Anterior cingulate cortex (tissue), 58 donors: ENCODE measurements at places on chromosomes 16 and 17.

- DNase-seq: no peak
These were observed 6.8 kb upstream of the RNF112 start for GRCh38 chr17:19404264-19404663.

DNA sequence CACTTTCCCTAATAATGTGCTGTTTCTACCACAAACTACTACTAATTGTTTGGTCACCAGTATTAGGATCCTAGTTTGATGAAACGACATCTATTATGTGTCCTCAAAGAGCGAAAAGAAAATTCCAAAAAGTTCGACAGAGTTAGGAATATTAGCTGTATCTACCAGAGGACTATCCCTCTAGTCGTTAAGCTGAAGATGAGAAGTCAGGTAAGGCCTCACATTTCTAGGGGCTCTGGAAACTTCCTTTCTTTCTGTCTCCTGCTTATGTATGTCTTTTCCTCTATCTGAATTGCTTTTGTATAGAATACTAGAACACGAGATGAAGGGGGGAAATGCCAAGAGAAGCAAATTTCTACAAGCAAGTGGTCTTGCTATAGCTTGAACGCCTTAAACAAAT, 1.6 kb downstream of the GLG1 start:
- no peak for DNase-seq

- DNase-seq: no peak
These were observed 46.6 kb downstream of the STH start for GRCh38 chr17:46045639-46046038.

- no peak for DNase-seq
These were observed 63.5 kb downstream of the PCTP start for GRCh38 chr17:55814377-55814776.

- no peak for DNase-seq
These were observed 72.5 kb downstream of the ABCC6 start for GRCh38 chr16:16150878-16151152.

- no peak for DNase-seq
These were observed 238.4 kb upstream of the AXIN2 start for GRCh38 chr17:65799869-65800268.

- DNase-seq: no peak
These were observed 53.8 kb upstream of the ARL6IP1 start for GRCh38 chr16:18855196-18855595.

GRCh38 chr16:87310610-87311009, 6.6 kb downstream of the C16orf95 start:
- DNase-seq: no peak

DNA sequence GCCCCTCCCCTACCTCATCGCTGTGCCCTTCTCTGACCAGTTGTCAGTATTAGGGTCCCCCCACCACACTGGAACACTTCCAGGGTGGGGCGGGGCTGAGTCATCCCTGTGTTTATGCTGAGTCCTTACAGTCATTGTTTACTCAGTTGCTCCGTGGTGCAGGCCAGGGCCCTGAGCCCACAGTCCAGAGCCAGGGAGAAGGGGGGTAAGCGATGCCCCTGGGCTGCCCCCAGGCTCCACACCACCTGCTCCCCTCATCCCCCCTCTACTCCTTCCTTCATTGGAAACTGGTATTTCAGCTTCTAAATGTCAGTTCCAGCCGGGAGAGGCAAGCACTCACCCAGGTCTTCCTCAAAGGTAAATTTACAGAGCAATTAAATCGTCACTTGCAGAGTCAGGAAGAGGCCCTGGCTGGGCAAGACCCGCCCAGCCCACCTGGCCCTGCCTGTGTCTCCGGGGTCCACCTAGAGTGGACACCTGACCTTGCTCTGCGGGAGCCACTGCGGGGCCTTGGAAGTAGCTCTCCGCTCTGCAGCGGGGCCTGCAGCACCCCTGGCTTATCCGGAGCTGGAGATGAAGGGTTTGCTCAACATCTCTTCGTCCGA, 4.8 kb downstream of the ATP2A3 start:
- DNase-seq: no peak

DNA sequence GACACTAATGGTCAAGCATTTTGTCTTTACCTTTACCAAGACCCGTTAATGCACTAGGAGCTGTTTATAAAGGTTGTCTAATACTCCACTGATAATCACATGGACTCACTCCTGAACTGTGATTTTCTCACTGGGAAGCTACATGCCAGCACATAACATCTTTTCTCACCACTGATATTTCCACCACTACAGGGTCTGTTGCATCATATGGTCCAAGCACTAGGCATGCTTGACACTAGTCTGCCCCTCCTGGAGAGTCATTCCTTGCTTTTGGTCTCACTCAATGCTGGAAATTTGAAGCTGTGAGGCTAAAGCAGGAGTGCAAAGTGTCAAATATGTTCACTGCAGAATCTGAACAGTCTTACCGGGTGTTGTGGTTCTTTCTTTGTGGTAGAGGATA, 1576.8 kb downstream of the CDH8 start:
- DNase-seq: no peak

- DNase-seq: no peak
These were observed 53.2 kb downstream of the AMFR start for GRCh38 chr16:56372013-56372634.

DNA sequence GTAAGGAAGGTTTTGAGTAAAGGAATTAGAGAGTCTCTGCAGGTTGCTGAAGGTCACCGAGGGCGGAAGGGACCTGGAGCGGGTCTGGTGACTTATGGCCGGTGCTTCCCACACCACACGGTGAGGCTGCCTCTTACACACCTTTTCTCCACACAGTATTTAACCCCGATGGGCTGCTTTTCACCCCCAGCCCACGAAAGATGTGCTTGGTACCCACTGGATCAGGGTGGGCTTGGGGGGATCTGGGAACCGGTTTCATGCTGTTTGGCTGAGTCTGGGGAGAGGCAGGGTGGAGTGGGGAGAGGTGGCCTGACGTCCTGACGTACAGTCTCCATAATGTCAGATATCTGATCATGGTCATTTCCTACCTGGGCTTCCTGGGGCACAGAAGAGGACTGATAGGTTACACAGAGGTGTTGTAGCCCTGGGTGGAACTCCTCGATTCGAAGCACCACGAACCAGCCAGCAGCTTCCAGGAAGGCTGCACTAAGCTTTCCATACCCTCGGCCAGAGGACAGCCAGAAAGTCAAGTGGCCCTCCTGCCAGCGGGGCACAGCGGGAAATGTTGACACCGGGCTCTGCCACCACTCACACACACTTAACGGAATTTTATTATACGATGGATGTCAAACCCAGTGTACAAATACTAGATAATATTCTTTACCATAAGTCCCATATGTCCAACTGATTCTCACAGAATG, 34.0 kb downstream of the OR1D5 start:
- DNase-seq: no peak

- no peak for DNase-seq
These were observed 96.8 kb downstream of the OMG start for GRCh38 chr17:31200287-31200686.

- no peak for DNase-seq
These were observed 44.3 kb downstream of the TRAF4 start for GRCh38 chr17:28788100-28788499.

DNA sequence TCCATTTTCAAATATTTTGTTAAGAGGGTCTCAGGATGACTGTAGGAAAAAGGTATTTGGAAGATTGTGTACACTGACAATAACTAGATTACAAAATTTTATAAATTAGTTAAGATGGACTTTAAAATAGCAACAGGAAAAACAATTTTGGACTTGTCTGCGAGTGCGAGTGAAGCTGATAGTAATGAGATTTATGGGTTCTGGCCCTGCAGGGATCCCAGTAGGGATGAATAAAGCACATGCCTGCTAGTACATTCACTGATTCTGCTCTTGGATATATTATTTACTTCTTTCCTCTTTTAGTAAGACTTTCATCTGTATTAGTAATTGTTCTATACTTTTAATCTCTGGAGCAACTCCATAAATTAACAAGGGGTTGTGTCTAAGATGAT, 28.2 kb downstream of the PRKCA start:
- no peak for DNase-seq

DNA sequence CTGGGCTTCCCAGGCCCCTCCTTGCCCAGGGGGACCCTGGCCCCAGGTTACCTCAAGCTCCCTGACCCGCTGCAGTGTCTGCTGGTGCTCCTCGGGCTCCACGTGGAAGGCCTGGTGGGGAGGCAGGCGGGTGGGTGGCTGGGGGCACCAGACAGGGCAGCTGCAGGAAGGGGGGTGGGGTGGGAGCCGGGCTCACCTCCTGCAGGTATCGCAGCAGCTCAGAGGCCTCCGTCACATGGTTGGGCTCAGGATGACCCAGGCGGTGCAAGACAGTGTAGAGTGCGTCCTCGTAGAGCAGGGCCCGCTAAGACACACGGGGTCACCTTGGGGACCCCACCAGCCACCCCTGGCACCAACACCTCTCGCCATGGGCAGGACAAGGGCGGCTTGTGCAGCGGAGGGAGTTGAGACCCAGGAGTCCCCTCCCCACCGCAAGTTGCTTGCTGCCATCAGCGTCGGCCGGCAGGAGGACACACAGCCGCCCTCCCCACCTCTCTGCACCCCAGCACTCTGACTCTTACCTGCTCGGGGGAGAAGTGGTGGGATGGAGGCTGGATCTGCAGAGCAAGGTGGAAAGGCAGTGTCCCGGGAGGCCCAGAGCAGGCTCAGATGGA, 1.1 kb downstream of the UNC13D start:
- DNase-seq: no peak

DNA sequence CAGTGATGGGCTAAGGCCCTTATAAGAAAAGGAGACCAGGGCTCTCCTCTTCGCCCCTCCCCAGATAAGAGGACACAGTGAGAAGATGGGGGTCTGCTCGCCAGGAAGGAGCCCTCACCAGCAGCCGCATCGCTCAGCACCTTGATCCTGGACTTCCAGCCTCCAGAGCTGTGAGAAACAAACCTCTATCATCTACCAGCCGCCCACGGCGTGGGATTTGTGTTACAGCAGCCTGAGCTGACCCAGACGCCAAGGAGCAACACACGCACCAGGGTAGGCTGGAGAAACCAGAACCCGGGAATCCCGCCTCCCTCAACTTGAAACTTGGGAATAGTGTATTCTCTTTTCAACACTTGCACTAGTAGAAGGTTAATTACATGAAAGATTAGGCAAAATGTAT, 4.2 kb upstream of the ZG16B start:
- no peak for DNase-seq

DNA sequence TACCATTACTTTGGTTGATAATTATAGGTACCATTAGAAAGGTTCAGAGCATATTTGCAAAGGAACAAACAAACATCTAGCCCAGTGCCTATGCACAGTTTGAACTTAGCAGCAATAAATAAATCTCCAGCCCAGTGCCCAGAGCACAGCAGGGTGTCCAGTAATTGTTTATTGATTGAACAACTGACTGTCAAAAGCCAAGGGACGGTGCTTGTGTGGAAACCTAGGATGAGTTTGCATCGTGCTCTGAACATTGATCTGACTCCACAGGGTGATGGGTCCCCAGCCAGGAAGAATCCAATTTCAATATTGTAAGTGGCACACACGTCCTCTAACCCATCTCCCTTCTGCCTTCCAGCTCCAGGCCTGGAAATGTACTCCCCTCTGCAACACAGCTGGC, 625.5 kb upstream of the C16orf82 start:
- DNase-seq: no peak

DNA sequence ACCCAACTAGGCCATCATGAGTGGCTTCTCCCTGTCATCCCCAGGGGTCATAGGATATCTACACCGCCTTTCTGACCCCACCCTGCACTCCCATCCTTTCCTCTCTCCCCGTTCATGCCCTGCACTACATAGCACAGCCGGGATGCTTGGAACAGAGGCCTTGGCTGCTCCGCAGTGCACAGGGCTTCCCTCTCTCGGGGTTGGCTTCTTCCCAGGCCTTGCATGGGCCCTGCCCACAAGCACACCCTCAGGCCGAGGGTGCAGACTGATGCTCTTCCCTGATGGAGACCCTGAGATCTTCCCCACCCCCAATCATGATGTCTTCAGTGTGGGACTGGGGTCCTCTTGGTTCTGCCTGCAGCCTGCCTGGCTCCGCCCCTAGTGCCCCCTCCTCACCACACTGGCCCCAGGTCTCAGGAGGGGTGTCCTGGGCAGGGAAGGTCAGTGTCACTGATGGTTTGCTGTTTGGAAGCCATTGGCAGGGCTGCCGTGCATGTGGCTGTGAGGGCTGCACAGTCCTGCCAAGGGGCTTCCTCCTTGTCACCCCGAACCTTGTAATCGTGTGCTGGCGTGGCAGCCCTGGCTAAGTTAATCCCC, 14.3 kb upstream of the NAGLU start:
- no peak for DNase-seq
